ENCODE measurements at places on chromosomes 4 and X. TPM values are rescaled to one million over a fixed set of nuclear protein-coding genes. Genes with fewer than 3 reads are reported as not detected.

The EDA2R gene
- 0.94 TPM for total RNA-seq

DNA sequence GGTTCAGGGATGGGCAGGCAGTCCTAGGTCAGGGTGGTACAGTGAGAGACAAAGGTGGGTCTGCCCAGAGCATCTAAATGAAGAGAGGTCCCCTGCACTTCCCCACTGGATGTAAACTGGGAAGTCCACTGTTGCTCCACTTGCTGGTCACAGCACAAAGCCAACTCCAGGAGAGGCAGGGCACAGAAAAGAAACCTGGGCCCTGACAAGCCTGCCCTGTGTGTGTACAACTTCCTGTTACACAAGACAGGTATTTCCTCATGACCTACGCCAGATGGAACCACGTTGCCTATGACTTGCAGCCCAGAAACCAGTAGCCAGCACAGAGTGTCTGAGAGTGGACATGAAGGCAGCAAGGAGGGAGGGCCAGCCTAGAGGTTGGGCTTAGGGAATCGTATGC, 161.8 kb downstream of the SH3KBP1 start:
- DNase-seq, result no peak

- no peak for DNase-seq
Measured at GRCh38 chrX:103248553-103248952, 6.4 kb downstream of the TCEAL8 start.

DNA sequence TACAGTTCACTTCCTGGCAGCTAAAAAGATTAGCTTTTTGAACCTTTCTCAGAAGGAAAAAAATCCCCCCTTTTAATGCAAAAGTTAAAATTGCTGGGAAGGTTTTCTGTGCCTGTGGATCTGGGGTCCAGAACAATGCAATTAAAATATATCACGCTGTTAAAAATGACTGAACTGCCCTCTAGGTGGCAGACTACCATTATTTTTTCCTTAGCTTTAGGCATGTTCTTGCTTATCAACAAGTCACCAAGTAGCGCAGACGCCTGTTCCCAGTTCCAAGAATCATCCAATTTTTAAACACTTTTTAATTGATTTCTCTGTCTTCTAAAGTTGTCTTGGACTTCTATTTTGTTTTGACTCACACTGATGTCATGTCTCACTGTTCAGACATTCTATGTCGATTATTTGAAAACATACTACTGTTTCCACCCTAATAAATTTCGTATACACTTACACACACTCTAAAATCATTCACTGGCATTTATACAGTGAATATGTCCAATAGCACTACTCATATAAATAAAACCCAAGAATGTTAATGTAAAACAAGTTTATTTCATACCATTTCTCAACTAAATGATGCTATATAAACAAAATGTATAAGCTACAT, 661.6 kb downstream of the RAPGEF2 start:
- DNase-seq, result no peak

DNA sequence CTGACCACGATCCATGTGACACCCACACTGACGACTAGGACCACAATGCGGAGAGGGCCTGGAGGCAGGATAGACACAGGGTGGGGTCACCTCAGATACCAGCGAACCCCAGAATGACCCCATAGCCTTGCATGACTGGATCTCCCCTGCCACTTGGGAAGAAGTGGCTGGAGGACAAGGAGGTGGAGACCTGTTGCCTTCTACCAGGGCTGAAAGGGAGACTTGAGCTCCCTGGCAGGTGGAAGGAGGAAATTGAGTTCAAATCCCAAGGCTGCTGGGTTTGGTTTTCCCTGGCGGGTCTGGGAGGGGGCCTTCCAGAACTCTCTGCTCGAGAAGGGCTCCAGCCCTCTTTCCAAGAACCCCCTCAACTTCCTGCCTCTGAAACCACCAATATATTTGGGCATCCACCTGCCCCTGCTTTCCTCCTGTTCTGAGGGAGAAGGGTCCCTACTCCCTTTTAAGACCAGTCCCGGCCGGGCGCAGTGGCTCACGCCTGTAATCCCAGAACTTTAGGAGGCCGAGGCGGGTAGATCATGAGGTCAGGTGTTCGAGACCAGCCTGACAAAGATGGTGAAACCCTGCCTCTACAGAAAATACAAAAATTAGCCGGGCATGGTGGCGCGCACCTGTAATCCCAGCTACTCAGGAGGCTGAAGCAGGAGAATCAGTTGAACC, 3.0 kb downstream of the FAM3A start:
- no peak for DNase-seq

DNA sequence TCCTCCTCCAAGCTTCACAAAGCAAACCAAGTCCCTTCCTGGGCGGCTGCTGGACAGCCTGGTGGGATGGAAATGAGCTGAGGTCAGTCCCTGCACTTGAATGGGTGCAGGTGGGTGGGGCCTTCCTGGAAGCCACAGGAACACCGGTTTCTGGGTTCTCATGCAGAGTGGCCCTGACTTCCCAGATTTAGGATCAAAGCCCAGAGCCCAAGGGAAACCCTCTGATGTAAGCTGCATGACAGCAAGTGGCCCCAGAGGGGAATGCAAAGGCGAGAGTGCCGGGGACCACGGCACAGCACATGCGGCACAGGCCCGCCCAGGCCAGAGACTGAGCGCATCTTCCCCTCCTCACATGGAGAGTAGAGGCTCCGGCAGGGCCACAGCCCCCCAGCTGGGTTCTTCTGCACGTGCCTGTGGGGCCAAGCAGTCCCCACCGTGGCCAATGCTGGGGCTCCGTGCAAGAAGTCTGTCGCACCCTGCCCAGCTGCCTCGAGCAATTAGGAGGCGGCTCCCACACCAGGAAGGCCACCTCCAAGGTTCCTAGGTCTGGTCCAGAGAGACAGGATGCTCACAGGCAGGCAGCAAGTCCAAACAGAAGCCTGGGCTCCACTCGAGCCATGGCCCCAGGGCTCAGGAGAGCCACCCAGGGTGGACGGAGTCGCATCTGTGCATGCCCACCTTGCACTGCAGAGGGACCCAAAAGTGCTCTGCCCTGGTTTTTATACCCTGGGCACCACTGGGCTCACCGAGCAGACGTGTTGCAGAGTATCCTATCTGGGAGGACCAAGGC, 83.0 kb downstream of the HTRA3 start:
- no peak for DNase-seq

DNA sequence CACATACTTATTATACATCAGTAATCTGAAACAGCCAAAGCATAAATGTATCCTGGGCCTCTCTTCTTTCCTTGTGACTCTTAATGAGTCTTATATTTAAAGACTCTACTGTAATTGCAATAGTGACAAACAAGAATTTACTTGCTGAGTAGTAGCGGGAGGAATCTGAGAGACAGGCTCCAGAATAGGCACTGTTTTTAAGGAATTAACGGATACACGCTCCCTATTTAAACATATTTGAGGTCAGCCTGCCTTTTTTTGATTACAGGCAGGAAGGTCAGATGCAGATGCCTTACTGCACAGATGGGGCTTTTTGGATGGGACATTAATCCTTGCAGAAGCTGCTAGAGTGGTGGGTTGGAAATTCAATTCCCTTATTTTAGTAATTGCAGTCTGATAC, 196.3 kb upstream of the ANXA3 start:
- DNase-seq, result no peak

The IBSP gene
- total RNA-seq, result not detected

DNA sequence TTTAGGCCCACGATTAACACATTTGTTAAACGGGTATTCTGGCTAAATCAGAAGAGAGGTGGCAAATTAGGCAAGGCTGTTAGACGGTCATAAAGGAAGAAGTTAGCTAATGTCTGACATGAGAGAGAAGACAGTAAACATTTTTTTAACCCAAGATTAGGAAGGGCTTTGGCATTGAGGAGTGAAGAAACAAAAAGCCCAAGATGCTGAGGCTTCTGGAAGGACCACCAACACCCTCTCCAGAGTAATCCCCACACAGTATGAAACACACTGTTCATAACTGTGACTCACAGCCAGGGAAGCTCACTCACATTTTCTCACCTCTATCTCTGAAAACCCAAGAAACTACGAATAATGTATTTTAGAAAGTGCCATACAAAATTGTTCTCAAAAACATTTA, 127.6 kb downstream of the AMELX start:
- no peak for DNase-seq

The SLC6A8 gene
- total RNA-seq, result 107 TPM

- no peak for DNase-seq
Measured at GRCh38 chr4:1133033-1133432, 19.7 kb upstream of the RNF212 start.

DNA sequence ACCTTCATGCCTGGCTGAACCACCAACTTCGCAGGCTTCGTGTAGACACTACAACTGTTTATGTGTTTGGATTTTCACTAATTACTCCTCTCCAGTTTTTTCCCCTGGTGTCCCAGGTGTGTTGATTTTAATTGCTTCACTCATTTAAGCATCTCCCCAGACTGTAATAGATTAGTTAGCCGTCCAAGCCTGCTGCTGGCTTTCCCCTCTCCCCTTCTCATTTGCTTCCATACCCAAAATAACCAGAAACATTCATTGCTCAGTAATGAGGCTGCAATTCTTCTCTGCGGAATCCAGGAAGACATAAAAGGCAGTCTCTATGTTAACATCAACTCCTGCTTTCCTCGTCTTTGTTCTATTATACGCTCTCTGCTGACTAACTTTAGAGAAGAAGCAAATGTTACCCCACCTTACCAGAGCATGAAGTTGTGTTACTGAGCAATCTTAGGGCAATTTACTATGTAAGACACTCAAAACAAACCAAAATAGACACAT, 37.9 kb upstream of the SCRG1 start:
- DNase-seq, result no peak

DNA sequence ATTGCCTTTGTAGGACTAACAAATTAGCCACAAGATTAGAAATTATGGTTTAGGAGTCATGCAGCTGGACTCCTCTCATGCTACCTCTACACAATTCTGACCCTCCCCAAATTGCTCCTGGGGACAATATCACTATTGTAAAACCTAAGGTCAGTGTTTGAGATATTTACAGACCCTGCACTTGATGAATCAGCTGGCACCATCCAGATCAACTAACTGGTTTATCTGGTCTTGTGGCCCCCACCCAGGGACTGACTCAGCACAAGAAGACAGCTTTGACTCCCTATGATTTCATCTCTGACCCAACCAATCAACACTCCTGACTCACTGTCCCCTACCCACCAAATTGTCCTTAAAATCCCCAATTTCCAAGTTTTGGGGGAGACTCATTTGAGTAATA, 192.4 kb downstream of the STPG2 start:
- no peak for DNase-seq

- DNase-seq, result no peak
Measured at GRCh38 chrX:154140742-154141141, 3.3 kb upstream of the OPN1LW start.

DNA sequence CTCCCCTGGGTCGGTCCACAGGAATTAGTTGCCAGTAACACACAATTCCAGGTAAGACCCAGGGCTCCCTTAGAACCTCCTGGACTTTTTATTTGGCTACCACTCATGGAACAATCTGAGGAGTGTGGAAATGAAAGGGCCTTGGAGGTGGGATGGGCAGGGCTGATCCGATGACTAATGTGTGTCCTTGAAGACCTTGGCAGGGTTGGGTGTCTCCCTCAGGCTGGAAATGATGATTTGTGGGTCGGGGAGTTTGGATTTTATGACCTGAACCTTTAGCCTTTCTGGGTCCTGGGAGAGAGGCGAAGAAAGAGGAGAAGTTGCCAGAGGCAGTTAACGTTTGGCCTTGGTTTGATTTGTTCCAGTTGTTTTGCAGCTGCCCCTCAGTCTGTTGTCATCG, 425.0 kb downstream of the MID1IP1 start:
- no peak for DNase-seq

The HTT gene
- total RNA-seq, result 25.2 TPM

GRCh38 chr4:136329042-136329662, 1203.1 kb downstream of the PCDH18 start:
- DNase-seq, result no peak

DNA sequence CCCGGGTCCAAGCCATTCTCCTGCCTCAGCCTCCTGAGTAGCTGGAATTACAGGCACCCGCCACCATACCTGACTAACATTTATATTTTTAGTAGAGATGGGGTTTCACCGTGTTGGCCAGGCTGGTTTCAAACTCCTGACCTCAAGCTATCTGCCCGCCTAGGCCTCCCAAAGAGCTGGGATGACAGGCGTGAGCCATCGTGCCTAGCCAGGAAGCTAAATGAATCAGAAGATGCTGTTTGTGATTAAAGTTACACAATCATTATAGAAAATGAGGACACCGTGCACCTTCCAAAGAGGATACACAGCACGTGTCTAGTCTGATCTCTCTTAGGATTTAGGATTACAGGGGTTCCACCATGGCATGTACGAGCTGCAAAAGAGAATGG, 99.6 kb downstream of the DHRSX start:
- no peak for DNase-seq

The PRDM8 gene
- total RNA-seq, result 1.5 TPM

The TEX11 gene
- total RNA-seq, result not detected

The CXCL9 gene
- total RNA-seq, result 0.38 TPM

The NR3C2 gene
- total RNA-seq, result 18.4 TPM

DNA sequence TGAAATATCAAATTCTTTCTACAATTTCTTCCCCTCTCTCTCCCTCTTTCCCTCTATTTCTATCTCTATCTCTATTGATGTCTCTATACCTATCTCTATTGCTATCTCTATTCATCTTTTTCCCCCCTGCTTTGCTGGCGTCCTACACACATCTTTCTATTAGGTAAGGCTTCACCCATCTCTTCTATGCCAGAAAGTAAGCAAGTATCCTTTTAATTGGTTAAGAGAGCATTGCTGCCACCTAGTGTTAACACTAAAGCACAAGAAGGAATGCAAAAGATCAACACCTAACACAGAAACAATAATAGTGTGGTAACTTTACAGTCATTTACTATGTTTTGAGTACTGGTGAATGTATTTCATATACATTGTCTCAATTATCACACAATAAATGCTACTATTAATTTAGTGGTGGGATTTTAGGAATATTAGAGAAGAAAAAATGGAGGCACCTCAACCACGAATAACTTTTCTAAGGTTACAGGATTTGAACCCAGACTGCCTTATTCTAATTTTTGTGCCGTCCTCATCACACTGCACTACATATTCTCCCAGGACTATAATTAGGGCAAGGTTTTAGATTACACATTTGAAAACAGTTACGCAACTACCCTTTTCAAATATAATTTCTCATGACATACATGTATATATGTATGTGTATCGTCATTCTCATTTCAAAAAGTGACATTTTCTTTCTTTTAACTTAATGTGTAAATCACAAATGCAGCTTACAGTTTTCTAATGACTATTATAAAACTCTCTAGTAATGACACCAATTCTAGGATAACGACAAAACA, 3.7 kb upstream of the C4orf36 start:
- DNase-seq, result no peak

DNA sequence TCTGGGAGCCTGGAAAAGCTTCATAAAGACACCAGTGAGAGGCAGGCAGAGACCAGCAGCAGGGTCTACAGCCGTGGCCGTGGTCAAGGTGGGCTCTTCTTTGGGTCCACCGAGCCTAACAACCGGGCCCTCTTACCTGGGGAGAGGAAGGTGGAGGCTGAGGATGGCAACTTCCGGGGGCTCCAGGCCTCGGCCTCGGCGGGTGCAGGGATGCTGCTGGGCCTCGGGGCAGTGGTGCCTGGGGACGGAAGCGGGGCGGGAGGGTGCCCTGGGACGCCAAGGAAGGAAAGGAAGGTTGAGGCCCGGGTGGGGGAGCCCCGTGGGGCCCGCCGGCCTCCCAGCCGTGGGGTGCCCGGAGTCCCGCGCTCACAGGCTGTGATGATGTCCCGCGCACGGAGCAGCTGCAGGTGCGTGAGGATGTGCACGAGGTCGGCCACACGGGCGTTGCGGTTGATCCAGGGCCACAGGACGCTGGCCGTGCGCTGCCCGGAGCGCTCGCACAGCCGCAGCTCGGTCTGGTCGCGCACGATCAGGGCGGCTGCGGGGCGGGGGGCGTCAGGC, 561 bp downstream of the IRAK1 start:
- no peak for DNase-seq

- no peak for DNase-seq
Measured at GRCh38 chr4:123236606-123237005, 160.0 kb upstream of the SPRY1 start.

The CXXC4 gene
- 4.2 TPM for total RNA-seq
